Large intestine (tissue), 12 donors: ENCODE measurements at places on chromosomes 2 and 18. TPM values are rescaled to one million over a fixed set of nuclear protein-coding genes. Genes with fewer than 3 reads are reported as not detected.

Gene RAB6C
- polyA plus RNA-seq, result 0.21 TPM

DNA sequence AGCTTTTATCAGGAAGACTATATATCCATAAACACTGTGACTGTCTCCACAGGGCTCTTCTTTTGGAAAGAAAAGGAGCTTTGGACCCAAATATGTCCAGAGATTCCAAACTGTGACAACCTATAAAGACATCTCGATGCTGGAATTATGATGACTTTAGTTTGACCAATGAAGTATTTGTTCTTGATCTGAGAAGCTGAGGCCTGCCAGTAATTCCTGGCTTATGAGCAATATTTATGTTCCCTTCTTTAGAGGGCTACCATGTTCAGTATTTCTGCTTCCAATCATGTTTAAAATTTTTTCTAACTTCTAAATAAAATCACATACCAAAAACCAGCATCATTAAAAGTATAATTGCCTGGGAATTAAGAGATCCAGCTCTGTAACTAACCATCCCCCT lies 41.1 kb downstream of the FEZ2 start:
- H3K4me1 ChIP-seq, result no peaks in the 10 kb centered on the region
- H3K27ac ChIP-seq, result no peak overlapping the region
- no peak overlapping the region for H3K4me3 ChIP-seq
- no peak for DNase-seq
- H3K27me3 ChIP-seq, result no peaks in the 10 kb centered on the region

- peaks cover 93% of the 10 kb centered on the region for H3K27me3 ChIP-seq
- H3K4me1 ChIP-seq, result peaks cover 24% of the 10 kb centered on the region
- H3K36me3 ChIP-seq, result no peaks in the 10 kb centered on the region
These were observed 5.3 kb downstream of the OSR1 start for GRCh38 chr2:19352946-19353720.

Gene DOCK10
- polyA plus RNA-seq, result 9.3 TPM

GRCh38 chr2:47534179-47534919 lies 131.4 kb downstream of the MSH2 start:
- no peak overlapping the region for H3K4me3 ChIP-seq
- H3K27ac ChIP-seq, result no peak overlapping the region
- no peaks in the 10 kb centered on the region for H3K27me3 ChIP-seq
- no peak for DNase-seq
- no peaks in the 10 kb centered on the region for H3K4me1 ChIP-seq
- no peaks in the 10 kb centered on the region for H3K36me3 ChIP-seq

DNA sequence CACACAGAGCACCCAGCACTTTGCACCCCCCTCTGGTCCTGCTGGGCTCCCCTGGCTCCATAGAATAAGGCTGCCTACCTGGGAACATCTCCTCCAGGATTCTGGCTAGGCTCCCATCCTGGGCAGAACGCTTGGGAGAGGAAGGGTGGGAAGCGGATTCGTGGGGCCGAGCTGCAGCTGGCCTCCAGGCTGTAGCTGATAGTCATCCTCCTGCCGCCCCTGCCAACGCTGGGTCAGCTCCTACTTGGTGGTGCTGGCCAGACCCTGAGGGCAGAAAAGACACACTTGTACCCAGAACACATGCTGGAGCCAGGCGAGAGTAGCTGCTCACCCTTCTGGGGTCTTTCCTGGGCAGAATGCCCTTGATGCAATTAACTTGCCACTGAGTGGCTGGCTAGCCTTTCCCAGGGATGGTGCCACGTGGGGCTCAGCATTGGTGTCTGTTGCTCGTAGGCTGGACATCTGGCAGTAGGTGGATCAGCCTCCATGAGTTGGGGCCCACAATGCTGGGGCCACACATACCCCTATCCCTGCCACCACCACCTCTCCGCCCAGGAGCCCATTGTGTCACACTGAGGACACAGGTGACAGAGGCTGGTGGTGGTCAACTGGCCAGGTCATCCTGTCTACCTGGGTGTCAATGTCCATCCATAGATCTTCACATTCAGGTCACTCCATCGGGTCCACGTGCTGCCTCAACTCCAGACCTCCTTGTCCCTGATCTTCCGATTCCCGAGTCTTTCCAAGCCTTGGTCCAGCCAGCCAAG lies 112.8 kb downstream of the NDUFA10 start:
- no peak overlapping the region for H3K4me3 ChIP-seq
- H3K27ac ChIP-seq, result no peak overlapping the region
- DNase-seq, result no peak
- H3K36me3 ChIP-seq, result no peaks in the 10 kb centered on the region

Gene CAB39
- 81.3 TPM for polyA plus RNA-seq

- no peaks in the 10 kb centered on the region for H3K4me1 ChIP-seq
- H3K4me3 ChIP-seq, result no peak overlapping the region
- H3K27me3 ChIP-seq, result no peaks in the 10 kb centered on the region
- DNase-seq, result no peak
- no peak overlapping the region for H3K27ac ChIP-seq
These were observed 69.1 kb downstream of the ANKRD62 start for GRCh38 chr18:12162786-12163185.
